ENCODE measurements at places on chromosomes 5 and 9.

- DNase-seq, result no peak
These were observed 14.7 kb downstream of the TRMO start for GRCh38 chr9:97907632-97908031.

DNA sequence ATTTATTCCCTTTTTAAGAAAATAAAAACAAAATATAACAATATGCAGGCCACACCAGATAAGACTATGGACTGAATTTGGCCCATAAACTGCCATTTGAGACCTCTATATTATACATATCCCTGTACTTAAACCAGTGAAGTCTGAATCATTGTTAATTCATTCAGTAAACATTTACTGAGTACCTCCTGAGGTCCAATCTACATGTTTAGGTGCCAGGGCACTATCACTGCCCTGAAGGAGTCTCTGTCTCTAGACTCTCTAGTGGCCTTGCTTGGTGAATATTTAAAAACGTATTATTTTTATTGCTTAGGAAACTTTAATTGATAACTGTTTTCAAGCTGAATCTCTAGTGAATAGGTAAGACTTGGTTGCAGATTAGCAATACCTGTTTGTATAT is 74.7 kb upstream of the ELL2 start:
- no peak for DNase-seq

DNA sequence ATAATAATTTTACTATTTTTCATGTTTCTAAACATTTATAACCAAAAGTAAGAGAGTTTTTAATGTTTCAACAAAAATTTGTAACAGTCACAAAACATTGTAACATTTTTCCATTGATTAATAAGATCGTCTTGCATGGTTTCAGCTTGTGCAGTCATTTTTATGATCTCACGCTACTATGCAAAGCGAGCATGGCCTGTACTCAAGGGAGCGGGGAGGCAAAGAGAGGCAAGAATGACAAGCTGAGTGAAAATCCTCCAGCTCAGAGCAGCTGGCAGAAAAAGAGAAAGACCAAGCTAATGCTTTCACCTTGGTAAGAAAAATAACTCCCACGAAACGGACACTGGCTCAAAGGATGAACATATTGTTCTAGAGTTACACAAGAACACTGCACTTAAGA is 90.0 kb upstream of the SV2C start:
- DNase-seq, result no peak

DNA sequence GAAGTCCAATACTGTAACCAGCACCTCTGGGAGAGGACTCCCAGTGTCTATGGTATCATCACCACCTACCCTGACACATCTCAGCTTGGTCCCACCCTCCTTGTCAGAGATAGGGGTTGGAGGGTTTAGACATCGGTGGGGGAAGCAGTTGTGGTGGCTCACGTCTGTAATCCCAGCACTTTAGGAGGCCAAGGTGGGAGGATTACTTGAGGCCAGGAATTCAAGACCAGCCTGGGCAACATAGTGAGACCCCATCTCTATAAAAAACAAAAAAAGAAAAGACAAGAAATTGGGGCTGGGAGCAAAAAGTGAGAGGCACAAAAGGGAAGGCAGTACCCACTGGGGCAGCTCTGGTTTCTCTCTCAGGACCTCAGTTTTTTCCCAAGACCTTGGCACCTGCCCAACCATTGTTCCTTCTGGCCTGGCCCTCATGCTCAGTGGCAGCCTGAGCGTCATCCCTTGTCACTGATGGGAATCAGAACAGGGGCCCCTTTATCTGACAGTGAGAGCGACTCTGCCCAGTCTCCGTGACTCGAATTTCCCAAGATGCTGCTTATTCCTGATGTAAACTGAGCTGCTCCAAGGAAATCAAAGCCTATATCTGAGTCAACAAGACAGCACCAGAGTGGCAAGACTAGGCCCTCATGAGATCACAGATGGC is 80.5 kb upstream of the HSPA9 start:
- no peak for DNase-seq

GRCh38 chr9:15935661-15936305 is 382.9 kb downstream of the CCDC171 start:
- no peak for DNase-seq
